ENCODE measurements at places on chromosomes 1 and 21. TPM values are rescaled to one million over a fixed set of nuclear protein-coding genes. Genes with fewer than 3 reads are reported as not detected.

Gene RGS8
- total RNA-seq = not detected

Gene NCF2
- 54.3 TPM for total RNA-seq

Gene ATP1A4
- not detected for total RNA-seq

DNA sequence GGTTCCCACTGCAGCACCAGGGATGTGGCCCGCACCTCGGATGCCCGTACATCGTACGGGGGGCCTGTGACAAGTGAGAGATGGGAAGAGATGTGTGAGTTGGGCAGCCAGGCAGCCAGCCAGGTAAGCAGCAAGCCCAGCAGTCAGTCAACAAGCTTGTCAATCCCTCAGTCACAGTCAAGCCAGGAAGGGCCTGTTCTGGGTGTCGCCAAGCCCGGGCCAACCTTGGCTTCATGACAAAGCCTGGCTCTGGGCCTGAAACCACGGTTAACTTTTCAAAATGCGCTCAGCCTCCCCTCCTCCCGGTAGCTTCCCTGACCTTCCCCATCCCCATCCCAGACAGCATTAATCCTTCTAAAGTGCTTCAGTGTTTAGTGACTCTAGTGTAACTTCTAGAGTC is 31.8 kb downstream of the MYOM3 start:
- no peak for DNase-seq

- DNase-seq = peak; percentile 49
Measured at GRCh38 chr1:33433509-33434362, 2.8 kb upstream of the PHC2 start.

DNA sequence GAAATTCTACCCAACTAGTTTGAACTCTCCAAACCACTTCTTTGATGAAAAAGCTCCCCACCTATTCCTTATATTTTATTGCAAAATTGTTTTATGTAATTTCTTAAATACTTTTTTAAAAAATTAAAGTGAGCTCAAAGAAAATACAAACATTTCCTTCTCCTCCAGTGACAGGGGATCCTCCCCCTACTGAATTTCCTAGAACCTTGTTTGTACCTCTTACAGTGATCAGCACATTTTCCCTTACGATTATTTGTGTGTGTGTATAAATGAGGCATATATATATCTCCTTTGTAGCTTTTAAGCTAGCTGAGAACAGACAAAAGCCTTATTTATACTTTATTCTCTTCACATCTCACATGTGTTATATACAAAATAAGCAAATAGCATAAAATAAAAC is 44.4 kb downstream of the VAV3 start:
- DNase-seq = no peak

- no peak for DNase-seq
Measured at GRCh38 chr1:117030271-117030877, 28.8 kb downstream of the CD101 start.

DNA sequence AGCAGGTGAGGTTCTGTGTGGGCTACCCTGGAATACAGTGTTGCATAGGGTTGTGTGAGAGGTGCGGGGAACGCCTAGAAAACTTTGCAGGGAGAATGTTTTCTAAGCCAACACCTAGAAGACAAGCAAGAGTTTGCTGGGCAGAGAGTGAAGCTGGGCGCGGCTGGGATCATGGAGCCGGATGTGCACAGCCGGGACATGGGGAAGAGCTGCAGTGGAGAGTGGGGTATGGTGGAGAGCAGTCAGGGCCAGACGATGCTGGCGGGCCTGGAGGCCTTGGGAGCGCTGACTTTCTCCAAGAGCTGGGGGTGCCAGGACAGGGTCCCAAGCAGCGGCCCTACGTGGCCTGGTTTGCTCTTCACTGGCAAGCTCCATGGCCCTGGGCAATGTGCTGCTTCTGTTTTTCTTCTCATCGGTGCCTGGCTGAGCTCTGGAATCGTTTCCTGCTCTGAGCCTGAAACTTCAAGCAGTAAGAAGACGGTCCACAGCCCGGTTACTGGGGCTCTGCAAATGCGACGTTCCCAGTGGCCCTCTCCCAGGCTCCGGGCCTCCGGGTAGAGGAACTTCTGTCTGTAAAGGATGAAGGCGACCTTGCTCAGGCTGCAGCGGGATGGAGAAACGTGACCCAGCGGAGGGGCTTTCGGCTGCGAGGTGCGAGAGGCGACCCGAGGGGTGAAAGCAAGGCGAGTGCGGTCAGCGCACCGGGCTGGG is 51.9 kb upstream of the CD34 start:
- no peak for DNase-seq

- DNase-seq = no peak
Measured at GRCh38 chr1:108009603-108010195, 44.7 kb upstream of the VAV3 start.

All from PC-9 (cell line).